ENCODE measurements at places on chromosomes 6 and 20.

- no peak for DNase-seq
These were observed 31.3 kb upstream of the MRAP2 start for GRCh38 chr6:84002226-84002625.

DNA sequence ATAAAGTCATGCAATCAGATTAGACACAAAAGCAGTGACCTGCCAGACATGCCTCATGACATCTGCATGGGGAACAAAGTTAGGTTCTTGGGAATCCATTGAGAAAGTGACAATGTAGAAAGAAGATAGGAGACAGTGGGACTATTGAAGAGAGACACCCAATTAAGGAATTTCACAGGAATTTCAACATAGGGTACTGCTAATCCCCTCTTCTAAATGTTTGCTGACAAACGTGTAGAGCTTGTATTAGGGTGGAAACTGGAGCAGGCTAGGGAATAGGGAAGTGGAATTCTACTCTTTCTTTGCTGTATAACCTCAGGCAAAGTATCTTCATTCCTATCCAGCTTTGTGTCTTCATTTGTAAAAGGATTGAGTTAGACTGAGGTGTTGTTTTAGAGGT lies 409.4 kb upstream of the SASH1 start:
- DNase-seq = no peak

- no peak for DNase-seq
These were observed 23.9 kb downstream of the ADTRP start for GRCh38 chr6:11754625-11755271.

- no peak for DNase-seq
These were observed 525 bp downstream of the MACROD2 start for GRCh38 chr20:13995841-13996240.

- no peak for DNase-seq
These were observed 11.8 kb downstream of the MAP3K4 start for GRCh38 chr6:161003336-161003735.

DNA sequence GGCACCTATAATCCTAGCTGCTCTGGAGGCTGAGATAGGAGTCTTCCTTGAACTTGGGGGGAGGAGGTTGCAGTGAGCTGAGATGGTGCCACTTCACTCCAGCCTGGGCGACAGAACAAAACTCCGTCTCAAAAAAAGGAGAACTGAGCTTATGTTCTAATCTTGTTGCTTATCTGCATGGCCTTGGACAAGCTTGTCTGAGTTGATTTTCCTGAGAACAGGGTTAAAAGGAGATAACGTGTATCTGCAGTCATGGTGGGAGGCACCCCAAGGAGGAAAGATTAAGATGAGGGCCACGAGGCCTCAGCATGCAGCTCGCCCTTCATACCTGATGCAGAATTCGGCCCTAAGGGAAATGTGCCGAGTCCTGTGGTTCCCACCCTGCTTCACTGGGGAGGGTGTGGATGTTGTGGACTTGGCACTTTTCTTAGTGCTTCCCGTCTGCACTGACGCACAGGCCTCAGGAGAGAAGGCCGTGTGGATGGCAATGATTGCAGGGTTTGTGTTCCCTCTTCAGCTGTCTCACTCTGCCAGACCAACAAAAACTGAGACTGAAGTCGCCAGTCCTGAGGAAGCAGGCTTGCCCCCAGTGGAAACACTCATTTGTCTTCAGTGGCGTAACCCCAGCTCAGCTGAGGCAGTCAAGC lies 56.3 kb downstream of the EZR start:
- DNase-seq = no peak

DNA sequence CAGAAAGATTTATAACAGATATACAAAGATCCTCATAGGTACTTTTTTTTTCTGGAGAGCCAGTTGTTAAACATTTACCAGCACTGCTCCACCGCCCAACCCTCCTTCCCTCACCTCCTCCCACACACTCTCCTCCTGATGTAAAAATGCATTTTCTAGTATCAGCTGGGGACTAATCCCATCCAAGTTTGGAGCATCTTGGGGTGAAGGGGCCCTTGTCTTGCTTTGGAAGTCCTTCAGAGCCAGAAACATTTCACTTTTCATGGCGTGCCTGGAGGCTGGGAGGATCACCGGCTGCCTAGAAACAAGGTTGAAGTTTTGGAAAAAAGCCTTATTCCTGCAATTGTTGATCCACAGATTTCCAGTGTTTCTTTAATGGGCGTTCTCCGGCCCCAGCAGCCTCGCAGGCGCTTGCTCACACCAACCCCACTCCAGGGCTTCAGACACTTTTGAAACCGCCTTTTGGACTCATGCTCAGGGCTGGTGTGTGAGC lies 165.1 kb upstream of the AFDN start:
- DNase-seq = no peak

DNA sequence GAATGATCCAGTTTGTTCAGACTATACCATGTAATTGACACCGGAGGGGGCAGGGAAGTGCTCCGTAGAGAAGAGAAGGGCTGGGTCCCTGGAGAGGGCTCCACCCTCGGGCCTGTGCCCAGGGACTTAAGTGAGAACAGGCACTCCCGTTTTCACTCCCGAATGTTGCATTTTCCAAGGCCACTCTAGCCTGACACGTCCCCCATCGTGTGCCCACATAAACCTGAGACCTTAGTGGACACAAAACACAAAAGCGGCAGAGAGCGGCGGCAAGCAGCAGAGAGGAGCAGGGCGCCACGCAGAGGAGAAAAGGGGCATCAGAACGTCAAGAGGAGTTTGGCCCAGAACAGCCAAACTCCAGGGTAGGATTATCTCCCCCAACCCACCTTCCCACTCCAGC lies 1405.1 kb downstream of the GRIK2 start:
- no peak for DNase-seq

DNA sequence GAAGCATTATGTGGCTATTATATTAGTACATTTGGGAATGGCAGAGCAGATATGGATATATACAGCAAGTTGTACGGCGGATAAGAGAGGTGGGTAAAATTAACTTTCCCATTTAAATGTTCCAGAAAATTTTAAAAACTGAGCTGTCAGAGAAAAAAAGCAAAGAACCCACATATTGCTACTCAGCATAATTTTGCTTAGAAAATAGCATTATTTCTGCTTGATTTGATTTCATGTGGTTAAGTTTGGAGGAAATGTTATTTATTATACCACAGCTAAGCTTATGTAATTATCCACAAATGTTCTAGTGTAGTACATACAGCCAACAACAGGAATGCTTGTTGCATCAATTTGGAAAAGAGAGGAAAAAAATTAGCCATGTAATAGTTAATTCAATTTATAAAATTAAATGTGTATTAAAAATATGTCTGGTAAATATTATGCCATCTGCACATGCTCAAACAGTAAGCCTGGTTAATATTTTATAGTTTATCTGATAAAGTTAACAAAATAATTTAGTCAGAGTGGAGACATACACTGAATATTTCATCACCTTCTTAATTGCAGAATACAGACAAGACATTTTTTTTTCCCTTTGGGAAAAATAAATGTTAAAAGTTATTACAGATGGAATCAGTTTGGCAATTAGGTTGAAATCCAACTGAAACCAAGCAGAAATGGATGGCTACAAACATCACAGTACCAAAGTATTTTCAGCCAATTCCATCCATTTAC lies 172.1 kb upstream of the ID4 start:
- no peak for DNase-seq

DNA sequence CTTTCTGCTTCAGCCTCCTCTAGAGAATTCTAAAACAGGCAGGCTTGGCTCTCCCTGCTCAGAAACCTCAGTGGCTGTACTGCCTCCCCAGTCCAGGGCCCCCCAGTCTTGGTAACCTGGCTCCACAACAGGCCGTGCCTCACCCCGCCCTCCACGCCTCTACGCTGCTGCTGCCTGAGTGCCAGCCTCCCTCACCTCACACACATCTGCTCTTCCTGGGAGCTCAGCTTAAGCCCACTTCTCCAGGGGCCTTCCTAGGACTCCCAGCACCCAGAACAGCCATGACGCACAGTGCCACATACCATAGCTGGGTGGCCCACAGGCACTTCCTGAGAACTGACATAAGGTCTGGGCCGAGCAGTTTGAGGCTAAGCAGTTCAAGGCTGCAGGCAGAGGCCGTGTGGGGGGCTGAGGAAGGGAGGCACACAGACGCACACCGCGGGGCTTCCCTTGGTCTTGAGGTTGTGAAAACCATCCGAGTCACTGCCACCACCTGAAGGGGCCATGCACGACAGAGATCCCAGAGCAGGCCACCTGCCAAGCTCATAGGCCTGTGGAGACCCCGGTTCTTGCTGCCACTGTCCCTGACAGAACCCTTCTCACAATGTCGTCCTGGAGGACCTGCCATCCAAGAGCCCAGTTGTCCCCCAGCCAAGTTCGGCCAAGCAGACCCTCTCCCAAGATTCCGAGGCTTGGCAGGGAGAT lies 42.6 kb downstream of the DSTN start:
- DNase-seq = no peak

DNA sequence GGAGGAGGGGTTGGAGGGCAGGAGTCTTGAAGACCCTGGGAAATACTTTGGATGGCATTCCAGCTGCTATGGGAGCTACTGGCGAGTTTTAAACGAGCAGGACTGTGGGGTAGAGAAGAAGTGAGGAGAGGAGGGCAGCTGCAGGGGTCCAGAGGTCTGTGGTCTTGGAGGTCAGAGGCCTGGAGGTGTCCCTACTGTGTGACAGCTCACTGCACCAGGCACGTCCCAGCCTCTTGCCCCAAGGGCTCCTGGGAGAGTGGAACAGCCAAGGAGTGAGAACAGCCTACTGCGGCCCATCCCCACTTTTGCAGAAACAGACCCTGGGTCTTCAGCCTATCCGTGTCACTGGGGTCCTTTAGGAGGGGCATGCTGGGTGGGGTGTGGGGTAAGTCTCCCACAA lies 2.9 kb upstream of the NOL4L start:
- DNase-seq = no peak

DNA sequence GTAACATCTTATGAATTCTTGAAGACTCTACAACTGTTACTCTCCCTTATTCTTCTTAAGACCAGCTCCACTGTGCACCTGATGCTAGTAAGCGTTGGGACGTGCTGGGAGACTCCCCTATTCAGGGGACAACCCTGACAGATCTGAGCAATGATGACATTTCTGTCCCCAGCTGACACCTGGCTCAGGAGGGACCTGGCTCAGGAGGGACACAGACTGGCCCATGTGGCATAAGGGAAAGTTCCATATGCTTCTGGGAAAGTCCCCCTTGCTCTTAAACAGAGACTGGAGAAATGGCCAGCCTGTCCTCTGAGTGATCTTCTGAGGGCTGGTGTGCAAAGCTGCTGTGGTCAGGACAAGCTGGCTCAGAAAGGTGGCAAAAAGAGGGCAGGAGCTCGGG lies 10.0 kb upstream of the CD93 start:
- DNase-seq = no peak

GRCh38 chr6:77072694-77073409 lies 390.4 kb downstream of the HTR1B start:
- no peak for DNase-seq

DNA sequence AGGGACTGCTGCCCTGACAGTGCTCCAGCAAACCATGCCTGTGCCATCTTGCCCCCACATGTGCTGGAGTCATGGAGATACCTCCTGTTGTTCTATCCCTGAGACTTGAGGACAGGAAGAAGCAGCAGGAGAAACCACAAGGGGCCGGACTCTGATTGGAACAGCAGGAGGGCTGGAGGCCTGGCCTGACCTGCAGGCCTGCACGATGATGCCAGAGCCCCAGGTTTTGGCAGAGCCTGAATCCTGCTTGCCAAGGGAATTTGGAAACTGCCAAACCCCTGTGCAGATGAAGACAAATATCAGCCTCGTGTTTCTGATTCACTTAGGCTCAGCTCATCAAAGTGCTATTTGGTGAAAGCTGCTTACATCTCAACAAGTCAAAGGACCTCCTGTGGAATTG lies 177.6 kb downstream of the MAFB start:
- DNase-seq = no peak

DNA sequence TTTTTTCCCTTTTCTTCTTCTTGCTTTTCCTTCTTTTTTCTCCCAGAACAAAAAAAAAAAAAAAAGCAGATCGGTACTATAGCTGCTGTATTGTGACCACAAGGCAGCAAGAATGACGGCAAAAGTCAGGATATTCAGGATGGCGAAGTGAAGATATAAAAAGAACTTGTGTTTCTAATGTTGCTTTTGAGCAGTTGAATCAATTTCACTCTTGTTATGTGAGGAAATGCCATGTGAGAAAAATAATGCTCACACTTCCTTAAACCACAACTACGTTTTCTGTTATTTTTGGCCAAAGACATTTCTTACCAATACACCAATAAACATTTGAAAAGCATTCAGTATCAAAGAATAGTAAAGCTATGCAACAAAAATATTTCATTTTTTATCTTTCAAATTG lies 510.5 kb downstream of the HACE1 start:
- no peak for DNase-seq

DNA sequence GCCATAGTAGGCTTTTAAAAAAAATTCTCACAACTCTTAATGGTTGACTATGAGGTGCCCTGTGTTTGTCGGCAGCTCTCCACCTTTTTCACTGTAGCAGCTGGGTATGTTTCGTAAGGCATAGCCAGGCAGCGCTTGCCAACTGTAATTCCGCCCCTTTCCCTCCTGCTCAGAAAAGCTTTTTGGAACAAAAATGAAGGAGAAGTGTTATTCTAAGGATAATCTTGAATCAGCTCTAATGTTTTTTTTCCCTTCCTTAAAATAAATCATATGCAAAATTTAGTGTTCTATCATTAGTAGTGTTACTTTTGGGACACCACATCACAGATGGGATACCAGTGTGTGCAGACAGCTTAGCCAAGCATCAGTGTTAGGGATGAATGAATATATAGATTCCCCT lies 21.2 kb downstream of the RIOK1 start:
- DNase-seq = no peak

GRCh38 chr20:13142143-13142542 lies 78.9 kb upstream of the ISM1 start:
- peak; percentile 20 for DNase-seq

DNA sequence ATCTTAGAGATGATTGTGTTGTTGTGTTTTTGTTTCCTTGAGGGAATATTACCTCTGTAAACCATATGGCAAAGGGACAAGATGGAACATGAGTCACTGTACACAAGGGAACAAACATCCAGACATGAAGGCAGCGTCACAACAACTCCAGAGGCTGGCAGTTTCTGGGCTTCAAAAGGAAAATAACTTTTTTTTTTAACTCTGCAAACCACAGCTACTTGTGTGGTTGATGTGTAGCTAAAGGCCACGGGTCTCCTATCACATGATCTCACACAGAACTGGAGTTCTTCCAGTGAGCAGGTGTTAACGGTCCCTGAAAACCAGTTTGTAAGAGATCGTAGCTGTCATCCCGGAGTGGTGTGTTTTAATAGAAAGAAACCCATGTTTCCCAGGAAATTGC lies 33.2 kb upstream of the HBS1L start:
- DNase-seq = no peak

- DNase-seq = no peak
These were observed 16.3 kb downstream of the CCDC167 start for GRCh38 chr6:37483252-37483901.

DNA sequence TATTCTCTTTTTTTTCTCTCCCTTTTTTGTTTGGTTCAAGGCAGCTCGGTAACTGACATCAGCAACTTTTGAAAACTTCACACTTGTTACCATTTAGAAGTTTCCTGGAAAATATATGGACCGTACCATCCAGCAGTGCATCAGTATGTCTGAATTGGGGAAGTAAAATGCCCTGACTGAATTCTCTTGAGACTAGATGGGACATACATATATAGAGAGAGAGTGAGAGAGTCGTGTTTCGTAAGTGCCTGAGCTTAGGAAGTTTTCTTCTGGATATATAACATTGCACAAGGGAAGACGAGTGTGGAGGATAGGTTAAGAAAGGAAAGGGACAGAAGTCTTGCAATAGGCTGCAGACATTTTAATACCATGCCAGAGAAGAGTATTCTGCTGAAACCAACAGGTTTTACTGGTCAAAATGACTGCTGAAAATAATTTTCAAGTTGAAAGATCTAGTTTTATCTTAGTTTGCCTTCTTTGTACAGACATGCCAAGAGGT lies 10.6 kb downstream of the HEY2 start:
- DNase-seq = no peak
